ENCODE measurements at places on chromosomes 4 and X.

DNA sequence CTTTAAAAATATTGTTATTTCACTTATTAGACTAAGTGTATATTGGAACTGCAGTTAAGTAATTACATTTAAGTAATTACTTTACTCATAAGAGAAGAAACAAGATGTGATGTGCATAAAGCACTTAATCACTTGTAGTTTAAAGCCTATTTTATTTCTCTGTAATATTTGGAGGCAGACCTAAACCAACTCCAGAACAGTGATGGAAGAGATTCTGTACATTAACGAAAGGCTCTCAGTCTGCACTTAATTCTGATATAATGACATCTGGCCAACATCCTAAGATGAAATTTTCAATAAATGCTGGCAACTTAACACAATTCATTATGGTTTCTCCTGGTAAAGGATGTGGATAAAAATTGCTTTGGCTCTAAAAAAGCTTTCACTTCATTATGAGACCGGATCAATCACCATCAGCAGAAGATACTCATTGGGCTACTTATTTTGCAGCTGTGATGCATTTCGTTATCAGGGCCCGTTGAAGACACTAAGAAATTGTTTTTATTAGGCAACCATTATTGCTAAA is 342.6 kb downstream of the C4orf33 start:
- no peak for DNase-seq

GRCh38 chr4:54566608-54567007 is 91.1 kb upstream of the KIT start:
- DNase-seq: no peak

- no peak for DNase-seq
Measured at GRCh38 chr4:128768373-128768996, 41.0 kb upstream of the JADE1 start.

GRCh38 chr4:158833602-158834001 is 64.8 kb downstream of the FNIP2 start:
- no peak for DNase-seq

GRCh38 chr4:90606781-90607180 is 479.6 kb downstream of the CCSER1 start:
- no peak for DNase-seq

- DNase-seq: peak; percentile 9
Measured at GRCh38 chrX:149527705-149528104, 13.1 kb upstream of the EOLA1 start.

DNA sequence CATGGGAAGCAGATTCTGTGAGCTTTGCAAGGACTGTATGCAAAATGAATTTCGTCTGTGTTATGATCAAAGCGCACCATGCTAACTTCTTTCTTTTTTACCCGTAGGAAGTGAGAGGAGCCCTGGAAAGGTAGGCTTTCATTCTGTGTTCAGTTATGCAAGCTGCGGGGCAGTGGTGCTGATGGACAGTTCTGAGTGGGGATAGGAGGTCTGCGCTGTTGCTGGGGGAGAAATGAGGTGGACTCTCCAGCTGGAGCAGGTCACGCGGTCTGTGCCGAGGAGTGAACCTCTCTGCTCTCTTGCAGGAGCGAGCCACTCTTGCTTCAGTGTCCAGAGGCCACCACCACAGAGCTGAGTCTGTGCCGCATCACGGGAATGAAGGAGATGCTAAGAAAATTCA is 4.5 kb downstream of the TRIML1 start:
- no peak for DNase-seq

GRCh38 chr4:140084385-140084784 is 69.6 kb downstream of the MAML3 start:
- DNase-seq: no peak

GRCh38 chrX:147699061-147699460 is 212.7 kb upstream of the FMR1 start:
- no peak for DNase-seq

GRCh38 chr4:151099976-151100417 is 569 bp downstream of the RPS3A start:
- DNase-seq: no peak

All from NCI-H1436 (cell line).